ENCODE measurements at places on chromosomes 12 and 14.

GRCh38 chr12:124842800-124843510 lies 20.7 kb downstream of the SCARB1 start:
- DNase-seq = no peak

DNA sequence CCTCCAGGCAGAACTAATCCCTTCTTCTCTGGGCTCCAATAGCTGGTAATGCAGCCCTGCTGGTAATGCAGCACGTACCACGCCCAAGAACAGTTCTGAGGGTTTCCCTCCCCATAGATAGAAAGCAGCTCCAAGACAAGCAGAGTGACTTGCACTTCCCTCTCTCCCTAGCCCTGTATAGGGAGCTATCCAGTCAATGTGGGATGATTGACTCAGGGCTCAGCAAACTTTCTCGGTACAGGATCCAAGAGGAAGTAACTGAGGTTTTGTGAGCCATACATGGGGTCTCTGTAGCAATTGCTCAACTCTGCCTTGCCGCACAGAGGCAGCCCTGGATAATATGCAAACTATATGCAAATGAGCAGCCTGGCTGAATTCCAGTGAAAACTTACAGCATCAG lies 15.5 kb upstream of the FKBP4 start:
- no peak for DNase-seq

DNA sequence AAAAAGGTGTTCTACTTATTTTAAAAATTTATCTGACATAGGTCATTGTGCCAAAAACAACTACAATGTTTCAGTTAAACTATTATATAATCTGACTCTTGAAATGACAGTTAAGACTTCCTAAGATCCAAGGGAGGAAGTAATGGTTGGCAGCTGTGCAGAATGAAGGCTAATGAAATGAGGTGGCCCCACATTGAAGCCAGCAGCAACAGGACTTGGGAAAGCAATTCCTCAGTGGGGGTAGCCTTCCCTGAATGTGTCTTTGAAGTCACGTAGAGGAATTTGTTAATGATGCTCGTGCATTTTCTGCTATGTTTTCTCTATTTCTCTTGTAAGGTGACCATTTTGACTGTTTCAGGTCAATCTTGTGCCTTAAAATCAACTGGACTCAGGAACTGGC lies 162.4 kb upstream of the DAAM1 start:
- no peak for DNase-seq

GRCh38 chr12:18658829-18659228 lies 79.0 kb downstream of the PLCZ1 start:
- no peak for DNase-seq

- DNase-seq = no peak
Measured at GRCh38 chr12:123142921-123143735, 7.8 kb downstream of the PITPNM2 start.

- peak; percentile 29 for DNase-seq
Measured at GRCh38 chr14:77603654-77604255, 12.7 kb downstream of the SPTLC2 start.

DNA sequence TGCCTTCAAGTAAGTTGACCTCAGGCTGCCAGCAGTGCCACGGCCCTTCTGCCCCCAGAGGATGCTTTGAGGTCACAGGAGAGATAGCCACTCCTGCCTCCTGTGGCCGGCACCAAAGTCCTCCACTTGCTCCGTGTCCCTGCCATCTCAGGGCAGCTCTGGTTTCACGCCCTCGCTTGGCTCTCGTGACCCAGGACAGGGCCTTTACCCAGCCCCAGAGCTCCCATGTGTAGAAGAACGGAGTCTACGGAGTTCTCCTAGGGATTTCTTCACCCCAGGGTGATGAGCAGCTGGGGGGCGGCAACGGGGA lies 178.1 kb downstream of the ADGRD1 start:
- DNase-seq = no peak

DNA sequence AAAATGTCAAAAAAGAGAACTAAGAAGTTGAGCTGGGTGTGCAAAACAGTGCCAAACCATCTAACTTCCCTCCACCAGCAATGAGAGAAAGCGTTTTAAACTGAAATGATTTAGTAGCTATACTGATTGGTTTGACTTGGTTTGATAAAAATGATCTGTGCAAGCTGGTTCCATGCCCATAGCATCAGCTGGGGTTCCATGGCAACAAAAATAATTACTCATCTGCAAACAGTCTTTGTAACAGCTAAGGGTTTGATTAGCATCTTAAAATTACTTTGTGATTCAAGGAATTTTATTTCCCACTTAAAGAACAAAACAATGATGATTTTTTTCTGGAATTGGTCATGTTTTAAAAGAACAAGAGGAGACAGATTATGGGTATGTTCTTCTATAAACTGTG lies 15.0 kb upstream of the BICD1 start:
- no peak for DNase-seq

DNA sequence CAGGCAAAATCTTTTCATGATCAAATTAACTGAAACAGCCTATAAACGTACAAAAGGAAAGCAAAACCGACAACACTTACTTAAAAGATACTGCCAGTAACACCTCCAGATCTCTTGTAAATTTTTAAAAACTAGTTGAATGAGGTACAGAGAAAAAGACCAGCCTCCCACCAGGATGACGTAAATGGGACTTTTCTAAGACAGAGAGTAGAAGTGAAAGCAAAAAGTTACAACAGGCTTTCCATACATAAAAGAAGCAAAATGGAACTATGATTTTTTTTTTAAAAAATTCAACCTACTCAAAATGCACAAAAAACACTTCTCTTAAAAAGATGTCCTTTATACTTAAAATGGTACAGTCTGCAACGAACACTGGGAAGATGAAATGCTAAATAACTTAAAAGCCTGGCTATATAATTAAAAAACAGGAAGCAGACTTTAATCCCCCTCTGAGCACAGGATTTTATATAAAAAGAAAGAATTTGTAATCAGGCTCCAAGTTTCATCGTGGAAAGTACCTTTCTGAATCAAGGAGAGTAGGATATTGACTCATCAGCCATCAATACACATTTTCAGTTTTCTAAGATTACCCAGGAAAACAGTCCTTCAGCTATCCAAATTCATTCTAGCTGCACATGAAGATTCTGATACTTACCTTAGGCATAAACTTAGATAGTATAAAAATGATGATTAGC lies 14.2 kb upstream of the MYO1A start:
- no peak for DNase-seq

DNA sequence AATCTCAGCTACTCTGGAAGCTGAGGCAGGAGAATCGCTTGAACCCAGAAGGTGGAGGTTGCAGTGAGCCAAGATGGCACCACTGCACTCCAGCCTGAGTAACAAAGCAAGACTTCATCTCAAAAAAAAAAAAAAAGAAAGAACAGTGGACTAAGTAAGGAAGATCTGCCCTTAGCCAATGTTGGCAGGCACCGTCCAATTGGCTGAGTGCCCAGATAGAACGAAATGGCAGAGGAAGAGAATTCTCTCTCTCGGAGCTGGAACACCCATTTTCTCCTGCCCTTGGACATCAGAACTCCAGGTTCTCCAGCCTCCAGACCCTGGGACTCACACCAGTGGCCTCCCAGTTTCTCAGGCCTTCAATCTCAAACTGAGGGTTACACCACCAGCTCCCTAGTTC lies 49.9 kb downstream of the ESR2 start:
- DNase-seq = no peak

DNA sequence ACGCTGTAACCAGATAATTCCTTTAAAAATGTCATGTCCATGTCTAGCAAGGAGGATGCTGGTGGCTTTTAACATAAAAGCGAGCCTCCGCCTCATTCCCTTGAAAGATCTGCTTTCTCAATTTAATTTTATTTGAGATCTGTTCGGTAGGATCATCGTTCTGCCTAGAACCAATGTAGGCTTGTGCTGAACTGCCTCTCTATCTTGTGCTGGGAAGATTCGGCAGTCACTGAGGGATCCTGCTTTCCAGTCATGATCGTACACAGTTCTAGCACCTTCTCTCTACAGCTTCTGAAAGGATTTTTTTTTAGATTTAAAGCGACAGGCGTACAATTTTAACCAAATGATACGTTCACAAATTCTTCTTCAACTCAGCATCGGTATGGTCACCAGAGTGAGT lies 54.3 kb downstream of the PEBP1 start:
- no peak for DNase-seq

DNA sequence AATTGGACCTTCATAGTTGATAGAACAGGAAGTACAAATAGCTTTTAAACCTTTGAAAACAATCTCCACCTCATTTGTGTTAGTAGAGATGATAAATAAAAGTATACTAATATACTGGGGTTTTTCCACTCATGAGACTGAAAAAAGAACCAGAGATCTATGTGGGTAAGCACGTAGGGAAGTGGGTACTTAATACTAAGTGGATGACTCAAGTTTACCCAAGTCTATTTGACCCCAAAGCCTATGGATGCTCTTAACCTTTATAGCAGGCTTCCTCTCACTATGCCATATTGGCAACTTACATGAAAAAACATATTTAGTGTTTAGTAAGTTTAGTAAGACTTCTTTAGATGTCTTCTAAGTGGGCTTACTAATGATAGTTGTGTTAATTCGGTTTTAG lies 49.2 kb upstream of the CHPT1 start:
- no peak for DNase-seq
